ENCODE measurements at places on chromosomes 13 and 19. TPM values are rescaled to one million over a fixed set of nuclear protein-coding genes. Genes with fewer than 3 reads are reported as not detected.

ZNF507 gene
- 31.2 TPM for polyA plus RNA-seq

PSG11 gene
- polyA plus RNA-seq = 0.08 TPM

CACNG7 gene
- polyA plus RNA-seq = 1.4 TPM

LRRC25 gene
- 1.2 TPM for polyA plus RNA-seq

GGN gene
- polyA plus RNA-seq = 0.51 TPM

TMEM143 gene
- polyA plus RNA-seq = 14.1 TPM

SHC2 gene
- polyA plus RNA-seq = 30.6 TPM

LATS2 gene
- 27.5 TPM for polyA plus RNA-seq

LDLR gene
- polyA plus RNA-seq = 27.9 TPM

HSH2D gene
- 0.34 TPM for polyA plus RNA-seq

LILRB3 gene
- 1.7 TPM for polyA plus RNA-seq

VSTM1 gene
- 0.18 TPM for polyA plus RNA-seq

ZNF83 gene
- 74.7 TPM for polyA plus RNA-seq

FLT3LG gene
- 4.5 TPM for polyA plus RNA-seq

ZNF574 gene
- 18.2 TPM for polyA plus RNA-seq

ZNF222 gene
- 10.3 TPM for polyA plus RNA-seq

VSIG10L gene
- polyA plus RNA-seq = 4.3 TPM

C19orf85 gene
- polyA plus RNA-seq = not detected

KANK3 gene
- polyA plus RNA-seq = 8.5 TPM

TTC9B gene
- polyA plus RNA-seq = 0.17 TPM

JAK3 gene
- polyA plus RNA-seq = 3.3 TPM

CCDC61 gene
- 11.1 TPM for polyA plus RNA-seq

RAB3D gene
- 17.6 TPM for polyA plus RNA-seq

IGFL1 gene
- polyA plus RNA-seq = not detected

ZNF540 gene
- polyA plus RNA-seq = 6.0 TPM

MAN2B1 gene
- 35.3 TPM for polyA plus RNA-seq

GRIN2D gene
- 0.66 TPM for polyA plus RNA-seq

TUBB4A gene
- 31.5 TPM for polyA plus RNA-seq

CALM3 gene
- polyA plus RNA-seq = 442 TPM

STOML3 gene
- not detected for polyA plus RNA-seq

UBE2S gene
- polyA plus RNA-seq = 42.6 TPM

ZNF568 gene
- polyA plus RNA-seq = 27.5 TPM

ZNF737 gene
- polyA plus RNA-seq = 40.4 TPM

ZNF71 gene
- polyA plus RNA-seq = 8.4 TPM

FARP1 gene
- polyA plus RNA-seq = 244 TPM

RASGRP4 gene
- 0.79 TPM for polyA plus RNA-seq

LILRB1 gene
- polyA plus RNA-seq = 1.6 TPM

OR7A5 gene
- polyA plus RNA-seq = 0.04 TPM

ZNF610 gene
- polyA plus RNA-seq = 12.7 TPM

ZNF66 gene
- polyA plus RNA-seq = 7.7 TPM

LYL1 gene
- 7.4 TPM for polyA plus RNA-seq

APOE gene
- polyA plus RNA-seq = 274 TPM

ZIM2 gene
- polyA plus RNA-seq = 1.7 TPM
